Central memory CD4-positive, alpha-beta T cell (primary cell): ENCODE measurements at places on chromosomes 12 and 14.

DNA sequence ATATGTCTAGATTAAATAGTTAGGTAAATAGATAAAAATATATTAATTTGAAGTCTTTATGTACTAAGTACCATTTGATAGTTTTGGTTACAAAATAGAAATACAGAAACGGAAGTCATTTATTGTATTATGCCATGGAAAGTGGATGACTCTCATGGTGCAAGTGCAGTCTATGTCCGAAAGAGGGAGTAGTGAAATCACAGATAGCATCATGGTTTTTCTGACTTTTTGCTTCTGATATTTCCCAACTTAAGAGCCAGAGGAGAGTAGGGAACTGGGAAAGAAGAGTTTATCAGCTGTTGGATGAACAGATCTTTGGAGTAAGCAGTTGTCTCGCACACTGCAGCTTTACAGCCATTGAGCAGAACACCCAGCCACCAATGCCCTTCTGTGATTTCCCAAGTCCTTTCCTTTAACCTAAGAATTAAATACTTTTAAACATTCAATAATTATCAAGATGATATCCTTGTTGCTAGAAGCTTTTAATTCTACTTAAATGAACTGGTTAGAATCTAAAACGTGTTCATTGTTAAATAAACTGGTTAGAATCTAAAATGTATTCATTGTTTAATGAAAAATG lies 18.4 kb upstream of the SRGAP1 start:
- DNase-seq, result peak; percentile 10

DNA sequence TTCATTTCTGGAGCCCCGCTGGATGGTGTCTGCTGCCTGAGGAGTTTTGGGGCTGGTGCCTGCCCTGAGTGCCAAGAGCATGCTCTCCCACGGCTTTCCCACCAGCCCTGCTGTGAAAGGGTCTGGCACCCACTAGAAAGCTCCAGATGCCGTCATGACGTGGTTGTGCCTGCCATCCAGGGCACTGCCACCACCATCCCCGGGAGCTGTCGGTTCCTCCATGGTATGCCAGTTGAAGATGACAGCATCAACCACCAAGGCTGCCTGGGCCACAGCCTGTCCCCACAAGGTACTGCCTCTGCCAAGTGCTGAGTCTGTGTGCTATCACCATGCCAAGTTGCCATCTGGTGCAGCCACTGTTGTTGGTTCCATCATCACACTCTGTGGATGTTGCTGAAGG lies 85.9 kb downstream of the TTC8 start:
- DNase-seq, result no peak

DNA sequence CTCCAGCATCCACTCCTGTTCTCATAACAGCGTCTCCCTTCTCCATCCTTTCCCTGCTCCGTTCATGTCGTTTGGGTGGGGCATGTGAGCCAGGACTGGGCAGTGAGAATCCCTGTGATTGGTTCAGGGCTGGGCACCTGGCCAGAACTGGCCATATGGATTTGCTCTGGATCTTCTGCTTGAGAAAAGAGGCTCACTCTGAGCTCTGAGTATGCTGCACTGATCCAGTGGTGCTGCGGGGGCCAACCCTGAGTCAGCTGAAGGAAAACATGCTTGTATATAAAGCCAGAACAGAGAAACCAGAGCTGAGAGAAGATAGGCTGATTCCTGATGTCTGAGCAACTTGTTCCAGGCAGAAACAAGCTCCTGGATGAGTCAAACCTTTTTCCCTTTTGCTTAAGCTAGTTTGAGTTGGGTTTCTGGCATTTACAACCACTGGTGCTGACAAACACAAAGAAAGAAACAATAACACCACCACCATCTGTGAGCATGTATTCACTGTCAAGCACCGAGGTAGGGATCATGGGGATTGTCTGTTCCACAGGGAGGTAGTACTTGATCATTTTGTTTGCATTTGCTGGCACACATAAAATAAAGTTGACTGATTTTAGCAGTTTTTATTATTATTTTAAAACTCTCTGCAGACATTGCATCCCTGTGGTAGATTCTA lies 14.0 kb upstream of the HPD start:
- DNase-seq, result no peak

DNA sequence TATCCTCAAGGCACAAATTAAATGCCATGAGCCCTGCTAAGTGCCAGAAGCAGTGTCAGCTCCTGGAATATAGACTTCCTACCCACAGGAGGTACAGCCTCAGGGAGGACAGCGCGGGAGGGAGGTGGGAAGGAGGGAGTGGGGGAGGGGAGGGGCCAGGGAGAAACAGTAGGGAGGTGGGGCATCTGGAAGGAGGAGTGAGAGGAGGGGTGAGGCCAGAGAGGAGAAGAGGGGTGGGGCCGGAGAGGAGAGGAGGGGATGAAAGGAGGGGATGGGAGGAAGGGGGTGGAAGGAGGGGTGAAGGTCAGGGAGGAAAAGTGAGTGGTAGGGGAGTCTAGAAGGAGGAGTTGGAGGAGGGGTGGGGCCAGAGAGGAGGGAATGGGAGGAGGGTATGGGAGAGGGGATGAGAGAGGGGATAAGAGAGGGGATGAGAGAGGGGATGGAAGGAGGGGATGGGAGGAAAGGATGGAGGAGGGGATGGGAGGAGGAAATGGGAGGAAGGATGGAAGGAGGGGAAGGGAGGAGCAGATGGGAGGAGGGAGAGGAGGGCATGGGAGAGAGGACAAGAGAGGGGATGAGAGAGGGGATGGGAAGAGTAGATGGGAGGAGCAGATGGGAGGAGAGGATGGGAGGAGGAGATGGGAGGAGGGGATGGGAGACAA lies 9.2 kb upstream of the CCDC197 start:
- DNase-seq, result no peak

- DNase-seq, result no peak
Measured at GRCh38 chr14:71621980-71622605, 310.1 kb upstream of the RGS6 start.

DNA sequence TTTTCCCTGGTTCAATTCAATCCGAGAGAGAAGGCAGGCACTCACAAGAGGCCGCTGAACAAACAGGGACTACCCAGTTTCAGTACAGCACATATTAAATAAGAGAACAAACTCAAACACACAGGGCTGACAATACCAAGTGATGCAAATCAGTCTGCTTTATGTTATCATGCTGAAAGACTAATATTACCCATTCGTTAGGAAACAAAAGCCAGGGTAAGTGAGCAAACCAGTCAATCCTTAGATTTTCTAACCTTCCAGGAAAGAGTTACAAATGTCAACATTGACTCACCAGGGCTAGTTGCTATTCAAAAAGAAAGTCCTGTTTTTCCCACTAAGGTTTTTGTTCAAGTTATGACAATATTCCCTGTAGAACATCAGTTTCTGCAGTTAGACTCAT lies 246.2 kb downstream of the C12orf42 start:
- no peak for DNase-seq

DNA sequence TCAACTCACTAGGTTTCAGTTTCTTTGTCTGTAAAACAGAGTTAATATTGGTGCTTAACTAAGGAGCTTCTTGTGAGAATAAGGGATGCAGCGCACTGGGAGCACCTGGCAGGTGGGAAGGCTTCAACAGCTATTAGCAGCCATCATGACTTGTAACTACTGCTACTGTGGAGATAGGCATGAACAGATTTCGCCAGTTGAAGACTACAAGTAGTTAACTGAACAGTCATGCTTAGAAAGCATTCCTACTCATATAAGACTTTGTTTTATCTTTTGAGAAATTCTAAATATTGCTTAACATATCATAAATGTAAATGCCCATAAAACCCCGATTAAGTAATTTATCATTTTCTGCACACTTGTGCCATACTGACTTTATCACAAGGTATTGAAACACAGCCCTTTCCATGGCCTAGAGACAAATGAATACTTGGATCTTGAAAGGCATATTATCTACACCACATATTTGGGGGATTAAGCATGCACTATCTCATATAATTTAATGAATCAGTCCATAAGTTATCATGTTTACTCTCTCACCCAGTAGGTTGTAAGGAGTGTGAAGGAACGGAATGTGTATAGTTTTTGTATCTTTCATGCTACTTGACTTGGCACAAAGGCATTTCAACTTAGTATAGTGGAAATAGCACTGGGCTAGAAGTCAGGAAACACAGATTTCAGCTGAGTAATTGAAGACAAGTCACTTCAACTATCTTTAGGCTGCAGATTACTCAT lies 16.1 kb downstream of the NTN4 start:
- no peak for DNase-seq

- no peak for DNase-seq
Measured at GRCh38 chr14:64792231-64792630, 87.5 kb downstream of the SPTB start.

DNA sequence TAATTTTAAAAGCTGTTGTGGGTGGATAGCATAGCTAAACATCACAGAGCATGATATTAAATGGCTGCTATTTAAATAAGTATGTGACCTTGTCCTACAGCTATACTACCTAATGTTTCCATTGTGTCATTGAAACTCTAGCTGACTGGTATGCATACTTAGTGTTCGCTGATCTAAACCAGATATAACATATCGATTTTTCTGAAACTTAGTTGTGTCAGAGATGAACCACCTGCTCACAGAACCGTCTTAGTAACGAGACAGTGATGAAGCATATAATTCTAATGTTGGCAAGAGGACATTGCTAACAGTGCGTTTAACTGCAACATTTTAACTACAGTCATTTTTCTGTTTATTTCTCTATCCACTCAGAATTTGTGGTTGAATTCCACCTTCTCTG lies 36.1 kb upstream of the NUAK1 start:
- DNase-seq, result no peak

GRCh38 chr12:110637869-110638441 lies 24.0 kb downstream of the TCTN1 start:
- DNase-seq, result no peak

DNA sequence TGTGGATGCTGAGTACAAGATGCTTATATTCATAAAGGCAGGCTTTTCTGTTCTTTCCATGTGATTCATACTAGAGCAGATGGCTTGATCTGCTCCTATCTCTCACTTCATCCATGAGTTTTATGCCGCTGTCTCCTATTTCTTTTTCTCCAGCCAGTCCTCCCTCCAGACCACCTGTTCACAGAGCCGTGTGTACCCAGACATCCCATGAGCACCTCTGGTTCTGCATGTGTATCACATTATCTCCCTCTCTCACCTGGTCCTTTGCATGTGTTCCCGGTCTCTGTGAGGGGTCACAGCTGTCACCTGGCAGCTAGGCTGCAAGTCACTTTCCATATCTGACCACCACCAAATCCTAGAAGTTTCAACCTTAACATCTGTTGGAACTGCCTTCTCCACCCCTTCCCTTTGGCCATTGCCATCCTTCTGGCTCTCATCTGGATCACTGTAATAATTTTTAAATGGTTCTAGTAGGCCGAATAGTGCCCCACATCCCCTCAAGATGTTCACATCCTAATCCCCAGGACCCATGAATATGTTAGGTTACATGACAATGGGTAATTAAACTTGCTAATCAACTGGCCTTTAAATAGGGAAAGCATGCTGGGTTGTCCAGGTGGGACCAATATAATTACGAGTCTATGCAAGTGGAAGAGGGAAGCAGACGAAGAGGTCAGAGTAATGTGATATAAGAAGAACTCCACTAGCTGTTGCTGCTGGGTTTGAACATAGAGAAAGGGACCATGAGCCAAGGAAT lies 168.1 kb downstream of the SNAPC1 start:
- DNase-seq, result no peak

DNA sequence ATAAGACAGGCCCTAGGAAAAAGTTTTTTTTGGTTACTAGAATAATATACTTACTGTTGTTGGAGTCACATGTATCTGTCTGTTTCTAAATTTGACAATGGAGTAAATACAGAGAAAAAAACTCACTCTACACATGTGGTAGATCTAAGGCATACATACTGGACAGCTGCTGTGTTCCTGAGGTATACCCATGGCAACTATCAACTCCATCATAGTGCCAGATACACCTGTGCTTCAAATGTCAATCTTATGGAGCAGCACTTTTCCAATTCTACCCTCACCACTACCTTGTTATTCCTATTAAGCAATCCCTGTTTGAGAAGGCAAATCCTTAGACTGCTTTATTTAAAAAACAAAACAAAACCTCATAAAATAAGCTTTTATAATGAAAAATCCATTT lies 3.3 kb downstream of the ZCRB1 start:
- DNase-seq, result no peak

GRCh38 chr12:123491056-123491455 lies 33.1 kb downstream of the SNRNP35 start:
- DNase-seq, result no peak

- no peak for DNase-seq
Measured at GRCh38 chr14:52318826-52319645, 4.9 kb downstream of the PTGER2 start.

- peak; percentile 10 for DNase-seq
Measured at GRCh38 chr14:75978249-75978731, 3.5 kb downstream of the TGFB3 start.

DNA sequence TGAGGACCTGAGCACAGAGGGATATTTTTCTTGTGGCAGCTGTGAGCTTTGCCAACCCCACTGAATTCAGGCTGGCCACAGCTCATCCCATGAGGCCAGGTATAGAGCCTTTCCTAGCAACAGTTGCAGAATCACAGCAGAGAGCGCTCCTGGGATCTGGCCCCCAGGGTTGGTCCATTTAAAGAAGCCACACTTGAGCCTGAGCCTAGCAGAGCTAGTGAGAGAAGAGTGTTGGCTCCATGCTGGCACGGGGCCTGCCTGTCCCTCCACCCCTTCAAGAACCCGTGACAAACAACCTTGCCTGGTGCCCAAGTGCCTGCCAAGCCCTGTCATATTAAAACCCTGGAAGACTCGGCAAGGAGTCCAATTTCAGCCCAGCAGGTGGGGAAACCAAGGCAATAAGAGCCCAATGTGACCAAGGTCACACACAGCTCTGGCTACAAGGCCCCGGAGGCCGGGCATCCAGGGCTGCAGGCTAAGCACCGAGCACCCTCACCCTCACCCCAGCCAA lies 91.6 kb downstream of the LRRC74A start:
- no peak for DNase-seq

DNA sequence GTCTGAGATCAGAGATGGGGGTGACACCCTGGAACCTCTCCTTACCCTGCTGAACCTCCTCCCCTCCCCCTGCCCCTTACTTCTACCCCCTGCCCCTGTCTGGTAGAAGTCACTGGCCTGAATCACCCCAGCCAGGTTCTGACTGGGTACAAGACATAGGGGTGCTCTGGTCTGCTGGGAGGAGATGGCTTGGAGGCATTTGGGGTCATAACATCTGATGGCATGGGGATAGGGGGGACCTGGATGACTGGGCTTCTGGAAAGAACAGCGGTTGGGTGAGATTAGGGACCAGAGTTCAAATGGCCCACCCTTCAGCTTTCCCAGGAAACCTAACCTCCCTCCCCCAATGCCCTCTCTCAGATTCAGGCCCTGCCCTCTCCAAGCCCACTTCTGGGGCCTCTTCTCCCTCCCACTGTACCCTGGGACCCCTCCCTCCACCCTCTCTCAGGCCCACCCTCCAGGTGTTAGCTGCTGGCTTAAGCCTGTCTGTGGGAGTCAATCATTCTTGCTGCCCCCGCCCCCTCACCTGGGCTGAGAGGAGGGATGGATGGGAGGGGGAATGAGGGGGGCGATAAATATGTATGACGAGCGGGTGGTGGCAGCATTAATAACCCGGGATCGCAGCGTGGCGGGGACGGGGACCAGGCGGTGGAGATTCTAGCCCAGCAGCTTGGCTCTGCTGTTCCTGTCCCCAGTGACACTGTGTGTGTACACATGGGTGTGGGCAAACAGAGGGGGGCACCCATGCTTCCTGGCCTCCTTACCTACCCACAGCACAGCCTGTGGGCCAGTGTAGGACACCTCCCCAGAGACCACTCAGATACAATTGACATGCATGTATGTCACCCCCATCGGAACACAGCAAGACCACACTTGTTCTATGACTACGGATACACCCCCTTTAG lies 5.9 kb downstream of the NXPH4 start:
- no peak for DNase-seq

- peak; percentile 3 for DNase-seq
Measured at GRCh38 chr12:40946612-40947194, 241.4 kb upstream of the PDZRN4 start.

GRCh38 chr12:55847603-55848291 lies 5.0 kb upstream of the MMP19 start:
- no peak for DNase-seq
